Muscle of arm (tissue), 14 donors: ENCODE measurements at places on chromosomes 5 and 9.

DNA sequence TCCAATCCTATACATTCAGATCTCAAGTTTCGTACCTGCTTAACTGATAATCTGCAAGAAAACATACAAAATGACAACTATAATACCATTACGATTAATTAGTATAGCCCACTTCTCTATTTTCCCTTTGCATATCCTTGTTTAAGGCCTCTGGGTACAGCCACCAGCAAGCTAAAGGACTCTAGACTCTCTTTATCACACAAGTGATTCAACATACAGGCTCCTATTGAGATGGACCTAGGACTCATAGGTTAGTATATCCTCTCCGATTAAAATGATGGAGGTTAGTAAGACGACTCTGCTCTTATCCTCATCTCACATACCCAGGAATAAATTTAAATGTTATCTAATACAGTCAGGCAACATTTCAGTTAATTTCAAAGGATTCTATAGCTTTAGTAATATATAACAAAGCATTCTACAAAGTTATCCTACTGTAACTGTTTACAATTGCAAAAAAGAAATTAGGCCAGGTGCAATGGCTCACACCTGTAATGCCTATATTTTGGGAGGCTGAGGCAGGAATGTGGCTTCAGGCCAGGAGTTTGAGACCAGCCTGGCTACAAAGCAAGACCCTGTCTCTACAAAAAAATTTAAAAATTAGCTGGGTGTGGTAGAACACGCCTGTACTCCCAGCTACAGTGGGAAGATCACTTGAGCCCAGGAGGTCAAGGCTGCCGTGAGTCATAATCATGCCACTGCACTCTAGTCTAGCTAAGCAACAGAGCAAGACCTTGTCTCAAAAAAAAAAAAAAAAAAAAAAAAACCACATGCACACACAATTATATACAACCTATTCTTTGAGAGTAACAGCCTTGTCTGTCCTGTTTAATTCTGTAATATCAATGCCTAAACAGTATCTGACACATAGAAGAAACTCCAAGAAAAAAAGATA lies 15.4 kb downstream of the HAUS6 start:
- DNase-seq, result no peak

GRCh38 chr5:122730456-122730855 lies 44.4 kb upstream of the SNX2 start:
- DNase-seq, result no peak

DNA sequence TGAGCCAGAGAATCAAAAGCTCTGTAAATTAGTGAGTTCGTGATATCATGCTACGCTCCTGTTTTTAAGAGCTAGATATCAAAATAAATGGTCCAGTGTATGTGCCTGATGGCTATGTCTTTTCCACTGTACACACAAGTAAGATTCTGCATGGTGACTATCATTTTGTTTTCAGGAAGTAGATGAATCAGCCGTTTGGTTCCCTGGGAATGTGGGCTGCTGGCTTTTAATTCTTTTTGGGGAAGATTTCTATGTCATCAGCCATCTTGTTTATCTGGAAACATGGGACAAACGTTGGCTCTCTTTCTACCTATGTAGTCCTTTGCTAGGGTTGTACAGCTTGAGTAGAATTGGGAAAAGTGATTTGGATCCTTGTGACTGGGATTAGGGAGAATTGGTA lies 126.7 kb downstream of the GRIA1 start:
- DNase-seq, result no peak

DNA sequence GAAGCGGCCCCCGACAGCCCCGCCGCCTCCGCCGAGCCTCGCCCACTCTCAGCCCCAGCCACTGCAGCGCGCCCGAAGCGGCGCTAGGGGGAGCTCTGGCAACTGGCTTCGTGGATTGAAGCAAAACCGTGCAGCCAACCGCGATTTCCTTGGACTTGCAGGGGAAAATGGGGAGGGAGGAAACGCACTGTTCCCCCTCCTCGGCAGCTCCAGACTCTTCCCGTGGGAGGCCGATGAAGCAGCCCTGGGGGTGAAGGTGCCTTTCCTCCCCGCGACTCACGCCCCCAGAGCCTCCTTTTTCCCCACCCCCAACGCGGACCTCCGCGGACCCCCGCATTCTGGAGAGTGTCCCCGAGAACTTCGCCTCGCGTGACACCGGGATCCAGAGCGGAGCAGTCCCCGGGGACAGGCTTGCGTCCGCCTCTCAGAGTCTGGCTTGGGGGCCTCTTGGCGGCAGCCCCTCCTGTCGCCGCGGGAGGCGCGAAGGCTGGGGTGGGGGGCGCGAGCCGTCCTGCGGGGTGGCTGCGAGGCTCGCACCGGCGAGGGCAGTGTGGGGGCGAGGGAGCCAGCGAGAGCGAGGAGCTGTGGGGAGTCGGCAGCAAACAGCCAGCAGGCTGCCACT lies 3.8 kb downstream of the IER5L start:
- peak; percentile 95 for DNase-seq

- DNase-seq, result no peak
Measured at GRCh38 chr5:174340226-174340625, 294.7 kb downstream of the NSG2 start.

- no peak for DNase-seq
Measured at GRCh38 chr9:127491516-127491915, 40.2 kb downstream of the LRSAM1 start.

GRCh38 chr9:117644133-117644931 lies 59.9 kb upstream of the TLR4 start:
- peak; percentile 61 for DNase-seq

- no peak for DNase-seq
Measured at GRCh38 chr9:21287280-21287679, 17.8 kb downstream of the IFNA5 start.

- DNase-seq, result no peak
Measured at GRCh38 chr9:19568946-19569345, 160.1 kb downstream of the ACER2 start.
